ENCODE measurements at places on chromosomes 1 and 21. TPM values are rescaled to one million over a fixed set of nuclear protein-coding genes. Genes with fewer than 3 reads are reported as not detected.

- no peak overlapping the region for H3K4me3 ChIP-seq
- no peaks in the 10 kb centered on the region for H3K27me3 ChIP-seq
- no peaks in the 10 kb centered on the region for H3K36me3 ChIP-seq
- H3K27ac ChIP-seq = no peak overlapping the region
Measured at GRCh38 chr1:19057784-19058475, 101.5 kb upstream of the IFFO2 start.

The C1orf74 gene
- 0.84 TPM for total RNA-seq

The HRNR gene
- not detected for total RNA-seq

- H3K27ac ChIP-seq = no peak overlapping the region
- H3K36me3 ChIP-seq = no peaks in the 10 kb centered on the region
- DNase-seq = no peak
- H3K4me3 ChIP-seq = no peak overlapping the region
Measured at GRCh38 chr1:111723091-111723806, 15.9 kb downstream of the INKA2 start.

GRCh38 chr1:64173336-64173940, 30.0 kb upstream of the UBE2U start:
- H3K27ac ChIP-seq = peak overlapping the region; percentile 73
- H3K4me3 ChIP-seq = no peak overlapping the region
- no peaks in the 10 kb centered on the region for H3K36me3 ChIP-seq
- peaks cover 26% of the 10 kb centered on the region for H3K4me1 ChIP-seq
- DNase-seq = no peak

DNA sequence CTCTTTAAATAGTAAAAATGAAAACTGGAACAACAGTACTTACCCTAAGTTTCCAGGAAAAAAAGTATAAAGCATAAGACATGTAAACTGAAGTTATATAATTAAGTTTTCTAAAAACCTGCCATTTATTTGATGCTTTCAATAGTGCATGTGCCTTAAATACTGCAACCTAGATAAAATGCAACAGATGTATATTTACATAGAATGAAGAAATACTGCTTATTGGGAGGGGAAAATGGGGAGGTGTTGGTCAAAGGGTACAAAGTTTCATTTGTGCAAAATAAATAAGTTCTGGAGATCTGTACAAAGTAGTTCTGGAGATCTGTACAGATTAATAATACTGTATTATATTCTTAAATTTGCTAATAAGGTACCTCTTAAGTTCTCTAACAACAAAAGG, 68.6 kb downstream of the PRPF38A start:
- H3K27me3 ChIP-seq = no peaks in the 10 kb centered on the region
- H3K36me3 ChIP-seq = no peaks in the 10 kb centered on the region
- no peak for DNase-seq
- no peaks in the 10 kb centered on the region for H3K4me1 ChIP-seq
- no peak overlapping the region for H3K27ac ChIP-seq

- no peaks in the 10 kb centered on the region for H3K27me3 ChIP-seq
- H3K4me1 ChIP-seq = no peaks in the 10 kb centered on the region
- no peak for DNase-seq
- H3K27ac ChIP-seq = no peak overlapping the region
- H3K4me3 ChIP-seq = no peak overlapping the region
- no peaks in the 10 kb centered on the region for H3K36me3 ChIP-seq
Measured at GRCh38 chr21:42393443-42393950, 2.4 kb downstream of the TMPRSS3 start.

The SPATA21 gene
- total RNA-seq = not detected

- H3K4me3 ChIP-seq = no peak overlapping the region
- H3K36me3 ChIP-seq = no peaks in the 10 kb centered on the region
- no peak overlapping the region for H3K27ac ChIP-seq
- no peaks in the 10 kb centered on the region for H3K27me3 ChIP-seq
Measured at GRCh38 chr1:219790834-219791615, 137.3 kb downstream of the SLC30A10 start.

DNA sequence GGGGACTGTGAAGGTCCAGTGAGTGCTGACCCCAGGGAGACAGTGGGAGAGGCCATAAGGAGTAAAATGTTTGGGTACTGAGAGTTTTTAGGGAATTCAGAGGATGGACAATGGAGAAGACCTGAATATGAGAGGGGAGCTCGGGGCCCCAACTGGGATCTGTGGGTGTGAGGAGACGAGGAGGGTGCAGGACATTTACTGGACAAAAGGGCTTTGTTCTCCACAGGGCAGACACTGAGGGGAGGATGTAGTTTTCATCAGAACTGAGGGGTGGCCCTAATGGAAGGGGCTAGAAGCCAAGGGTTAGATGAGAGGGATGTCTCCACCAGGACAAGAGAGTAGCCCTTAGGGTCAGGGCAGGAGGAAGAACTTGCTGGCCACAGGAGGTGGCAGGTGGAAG, 30.0 kb downstream of the TMCC2 start:
- H3K4me3 ChIP-seq = no peak overlapping the region
- no peaks in the 10 kb centered on the region for H3K27me3 ChIP-seq
- no peak overlapping the region for H3K27ac ChIP-seq
- no peak for DNase-seq
